ENCODE measurements at places on chromosomes 5 and 9. TPM values are rescaled to one million over a fixed set of nuclear protein-coding genes. Genes with fewer than 3 reads are reported as not detected.

Gene LPCAT1
- 49.4 TPM for total RNA-seq

Gene ARL14EPL
- total RNA-seq = not detected

- no peak for DNase-seq
Observed at GRCh38 chr5:112923148-112923917, 1.3 kb upstream of the REEP5 start.

DNA sequence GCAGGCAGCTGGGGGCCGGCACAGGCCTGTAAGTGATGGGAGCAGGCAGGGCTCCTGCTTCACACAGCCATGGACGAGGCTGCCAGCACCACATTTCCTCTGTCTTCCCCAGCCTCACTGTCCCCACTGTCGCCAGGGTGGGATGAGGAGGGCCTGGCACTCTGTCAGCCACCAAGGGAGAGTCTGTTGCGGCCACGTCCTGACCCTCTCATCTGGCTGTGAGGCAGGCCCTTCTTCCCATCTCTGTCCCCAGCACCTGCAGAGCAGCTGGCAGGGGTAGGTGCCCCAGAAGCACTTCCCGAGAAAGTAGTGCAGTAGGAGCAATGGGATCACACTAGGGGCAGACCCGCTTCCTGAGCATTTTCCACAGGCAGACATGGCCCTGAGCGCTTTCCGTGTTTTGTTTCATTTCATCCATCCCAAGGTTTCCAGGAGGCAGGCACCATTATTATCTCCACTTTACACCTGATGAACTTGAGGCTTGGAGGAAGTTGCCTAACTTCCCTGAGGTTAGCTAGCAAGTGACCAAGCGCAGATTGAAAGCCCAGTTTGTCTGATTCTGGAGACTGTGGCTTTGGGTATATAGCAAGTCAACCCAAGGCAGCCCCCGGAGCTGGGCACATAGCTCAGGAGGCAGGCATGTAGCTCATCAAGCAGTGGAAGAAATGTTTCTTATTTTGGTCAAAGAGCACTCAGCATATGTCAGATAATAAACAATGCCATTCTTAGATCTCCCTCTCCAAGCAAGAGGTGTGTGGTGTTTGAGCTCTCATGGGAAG lies 202.4 kb downstream of the DAB2IP start:
- no peak for DNase-seq

GRCh38 chr9:113593682-113594281 lies 130.3 kb downstream of the RGS3 start:
- DNase-seq = peak; percentile 97

DNA sequence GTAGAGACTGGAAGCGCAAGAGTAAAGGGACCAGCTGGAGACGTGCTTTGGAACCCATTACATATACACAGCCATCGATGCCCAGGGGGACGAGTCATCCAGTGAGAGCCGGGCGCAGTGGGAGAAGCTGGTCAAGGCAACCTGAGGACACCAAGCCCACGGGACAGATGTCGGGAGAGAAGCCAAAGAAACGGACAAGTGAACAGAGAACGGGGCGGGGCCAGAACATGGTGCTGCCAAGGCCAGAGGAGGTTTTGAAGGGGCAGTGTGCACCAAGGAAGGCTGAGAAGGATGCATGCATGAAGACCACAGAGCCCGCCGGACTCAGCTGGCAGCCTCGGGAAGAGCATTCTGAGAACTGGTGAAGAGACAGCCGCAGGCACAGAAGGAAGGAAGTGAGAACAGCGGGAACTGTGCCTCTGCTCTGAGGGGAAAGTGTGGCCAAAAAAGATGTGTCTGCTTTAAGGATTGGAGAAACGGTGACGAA lies 20.3 kb downstream of the CAMSAP1 start:
- DNase-seq = no peak

Measured in chondrocyte (in vitro differentiated cells).